ENCODE measurements at places on chromosomes 2 and 18. TPM values are rescaled to one million over a fixed set of nuclear protein-coding genes. Genes with fewer than 3 reads are reported as not detected.
A peak's percentile ranks its signal among the peaks of the same experiment; 100 is the strongest.

DNA sequence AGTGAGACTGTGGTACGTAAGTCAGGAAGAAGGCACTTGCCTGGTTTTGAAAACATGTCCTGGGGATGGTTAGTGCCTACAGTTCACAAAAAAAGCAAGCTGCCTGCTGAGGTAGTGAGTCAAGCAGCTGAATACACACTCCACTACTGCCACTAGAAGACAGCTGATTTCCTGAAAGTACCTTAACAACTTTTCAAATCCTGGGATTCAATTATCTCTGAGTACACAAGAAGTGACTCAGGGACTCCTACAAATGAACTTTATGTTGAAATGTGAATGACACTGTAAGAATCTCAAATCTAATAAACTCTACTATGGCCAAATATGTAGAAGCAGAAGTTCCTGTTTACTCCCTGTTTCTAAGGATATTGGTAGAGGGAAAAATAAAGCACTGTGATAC is 58.0 kb upstream of the ARL5A start:
- no peak for DNase-seq

DNA sequence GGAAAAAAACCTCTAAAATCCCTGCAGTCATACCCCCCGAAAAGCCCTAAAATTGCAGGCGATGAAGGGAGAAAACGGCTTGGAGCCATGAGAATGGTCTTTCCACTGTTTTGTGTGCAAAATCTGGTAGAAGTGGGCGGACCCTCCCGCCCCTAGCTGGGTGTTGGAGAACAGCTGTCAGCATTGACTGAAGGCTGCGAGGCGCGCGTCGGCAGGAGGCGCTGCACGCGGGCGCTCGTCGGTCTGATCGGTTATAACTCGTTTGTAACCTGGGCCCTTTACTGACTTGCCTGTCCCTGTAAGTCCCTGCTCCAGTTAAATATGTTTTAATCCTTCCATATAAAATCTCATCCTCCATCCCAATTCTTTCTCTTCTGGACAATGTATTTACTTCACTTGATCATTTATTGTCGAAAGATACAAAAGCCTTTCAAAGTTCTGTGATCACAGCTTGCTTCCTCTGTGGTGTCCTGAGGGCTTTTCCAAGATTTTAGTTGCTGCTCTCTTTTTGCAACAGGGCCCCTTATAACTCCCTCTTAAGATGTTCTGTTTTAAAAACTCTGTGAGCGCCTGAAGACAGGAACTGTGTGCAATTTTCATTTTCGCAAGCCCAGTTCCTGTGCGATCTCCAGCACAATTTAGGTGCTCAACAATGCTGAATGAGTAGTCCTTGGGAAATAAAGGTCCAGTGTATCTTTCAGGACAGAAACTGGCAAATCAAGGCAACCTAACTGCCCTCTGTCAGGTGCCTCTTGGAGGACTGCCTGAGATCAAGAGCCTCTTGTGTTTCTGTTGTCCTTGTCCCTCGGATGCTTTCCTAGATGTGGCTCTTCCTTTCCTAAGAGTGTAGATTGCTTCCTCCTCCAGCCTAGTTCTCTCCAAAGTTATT is 918 bp upstream of the HNRNPLL start:
- DNase-seq, result peak; percentile 78

- no peak for DNase-seq
These were observed 171.5 kb downstream of the EVA1A start for GRCh38 chr2:75389271-75389670.

DNA sequence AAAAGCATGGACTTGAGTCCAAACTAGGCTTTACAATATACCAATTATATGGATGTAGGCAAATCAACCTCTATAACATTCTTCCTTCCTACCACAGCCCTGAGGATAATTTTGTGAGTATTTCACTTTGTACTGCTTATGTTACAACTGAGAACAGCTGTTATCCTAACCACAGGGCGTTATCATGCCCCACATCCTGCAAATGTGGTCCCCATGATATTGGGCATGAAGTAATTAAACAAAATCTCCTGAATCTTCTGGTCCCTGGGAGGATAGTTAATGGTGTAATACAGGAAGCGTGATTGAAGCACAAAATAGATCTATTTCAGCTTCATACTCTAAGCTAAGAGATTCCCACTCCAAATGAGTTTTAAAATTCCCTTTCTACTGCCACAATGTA is 223.6 kb downstream of the CDH20 start:
- no peak for DNase-seq

DNA sequence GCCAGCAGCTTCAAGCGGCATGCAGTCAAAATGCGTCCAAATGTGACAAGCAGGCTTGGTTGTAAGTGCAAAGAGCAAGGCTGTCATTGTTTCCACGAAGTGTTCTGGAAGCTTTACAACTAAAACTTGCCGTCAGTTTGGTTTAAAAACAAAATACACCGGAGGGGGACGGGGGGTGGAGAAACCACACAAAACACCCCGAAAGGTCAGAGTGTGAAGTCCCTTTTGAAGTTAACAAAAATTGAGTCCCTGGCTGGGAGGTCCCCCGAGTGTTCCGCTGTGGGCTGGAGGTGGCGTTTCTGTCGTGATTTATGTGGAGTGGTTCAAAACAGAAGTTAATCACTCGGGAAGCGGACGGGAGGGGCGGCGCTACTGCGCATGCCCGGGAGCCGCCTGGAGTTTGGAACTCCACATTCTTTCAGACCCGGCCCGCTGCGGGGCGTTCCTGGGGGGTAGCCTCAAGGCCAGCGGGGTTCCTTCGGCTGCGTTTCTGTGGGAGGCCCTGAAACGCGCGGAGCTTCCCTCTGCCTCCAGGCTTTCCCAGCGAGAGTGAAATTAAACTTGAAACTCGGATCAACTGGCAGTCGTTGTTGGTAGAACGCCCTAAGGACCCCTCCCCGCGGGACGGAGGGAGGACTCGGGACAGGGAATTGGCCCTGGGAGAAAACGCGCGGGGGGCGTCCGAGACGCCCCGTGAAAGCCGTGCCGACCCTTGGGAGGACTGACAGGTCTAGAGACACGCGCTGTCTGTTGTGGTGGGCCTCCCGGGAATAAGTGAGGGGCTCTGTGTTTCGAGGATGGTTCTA is 1.4 kb downstream of the TGIF1 start:
- DNase-seq, result peak; percentile 97

DNA sequence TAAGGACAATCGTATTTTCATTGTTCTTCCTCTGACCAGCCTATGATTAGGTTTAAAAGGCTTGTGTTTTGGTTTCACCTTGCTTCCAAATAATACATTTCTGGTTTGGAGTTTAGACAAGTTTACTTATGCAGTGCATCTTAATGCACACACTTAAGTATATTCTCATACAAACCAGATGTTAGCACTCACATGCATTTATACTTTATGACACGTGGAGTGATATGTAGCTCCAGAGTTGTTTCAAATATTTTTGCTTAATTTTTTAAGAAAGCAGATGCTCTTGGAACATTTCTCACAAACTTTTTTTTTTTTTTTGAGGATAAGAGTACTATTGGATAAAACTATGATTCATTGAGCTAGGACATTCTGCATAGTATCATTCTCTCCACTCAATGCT is 109.9 kb downstream of the PDE1A start:
- no peak for DNase-seq

DNA sequence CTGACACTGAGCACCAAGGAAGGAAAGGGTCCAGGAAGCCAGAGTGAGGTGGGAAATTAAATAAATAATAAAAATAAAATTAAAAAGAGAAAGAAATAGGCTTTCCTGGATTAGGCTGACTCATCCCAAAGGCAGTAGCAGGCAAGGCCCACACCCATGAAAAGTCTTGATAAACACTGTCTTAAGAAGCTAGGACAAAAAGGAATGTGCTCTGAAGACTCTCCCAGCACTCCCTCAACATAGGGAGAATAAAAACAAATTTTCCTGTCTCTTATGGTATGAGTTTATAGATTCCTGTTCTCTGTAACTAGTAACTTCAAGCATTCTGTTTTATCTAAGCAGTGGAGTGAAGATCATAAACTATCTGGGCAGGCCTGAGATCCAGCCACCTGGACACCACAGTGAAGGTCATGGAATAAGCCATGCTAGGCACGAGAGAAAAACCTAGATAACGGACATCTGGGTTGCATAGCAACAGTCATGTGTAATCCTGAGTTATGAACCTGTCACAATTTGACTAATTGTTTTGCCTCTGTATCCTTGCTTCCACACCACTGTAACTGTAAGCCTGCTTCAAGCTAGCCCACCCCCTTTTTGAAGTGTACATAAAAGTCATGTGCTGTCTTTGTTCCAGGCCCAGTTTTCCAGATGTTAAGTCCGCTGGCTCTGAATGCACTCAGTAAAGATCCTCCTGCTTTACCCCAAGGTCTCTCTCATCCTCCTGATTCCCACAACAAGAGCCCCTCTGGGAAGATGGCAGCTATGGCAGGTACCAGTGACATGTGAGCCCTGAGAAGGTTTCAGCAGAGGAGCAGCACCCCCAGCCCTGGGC is 107.8 kb downstream of the NDUFA10 start:
- no peak for DNase-seq

- DNase-seq, result no peak
These were observed 26.1 kb downstream of the MPHOSPH10 start for GRCh38 chr2:71156573-71156972.

GRCh38 chr2:137091704-137092103 is 326.4 kb downstream of the THSD7B start:
- no peak for DNase-seq

DNA sequence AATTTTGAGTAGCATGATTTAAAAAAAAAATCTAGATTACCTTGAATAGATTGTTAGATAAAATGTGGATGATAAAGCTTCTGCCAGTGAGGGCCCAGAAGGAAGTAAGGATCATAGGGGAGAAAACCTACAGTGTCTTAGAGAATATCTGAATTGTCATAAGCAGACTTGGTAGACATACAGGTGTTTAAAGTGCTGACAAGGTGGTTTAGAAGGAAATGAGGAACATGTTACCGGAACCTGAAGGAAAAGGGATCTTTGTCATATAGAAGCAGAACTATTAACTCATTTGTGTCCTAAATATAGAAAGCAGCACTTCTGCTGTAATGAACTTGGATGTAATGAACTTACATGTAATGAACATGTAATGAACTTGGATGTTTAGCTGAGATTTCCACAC is 94.9 kb upstream of the TTC27 start:
- DNase-seq, result no peak

- DNase-seq, result no peak
These were observed 799 bp downstream of the SYT4 start for GRCh38 chr18:43276491-43276890.

DNA sequence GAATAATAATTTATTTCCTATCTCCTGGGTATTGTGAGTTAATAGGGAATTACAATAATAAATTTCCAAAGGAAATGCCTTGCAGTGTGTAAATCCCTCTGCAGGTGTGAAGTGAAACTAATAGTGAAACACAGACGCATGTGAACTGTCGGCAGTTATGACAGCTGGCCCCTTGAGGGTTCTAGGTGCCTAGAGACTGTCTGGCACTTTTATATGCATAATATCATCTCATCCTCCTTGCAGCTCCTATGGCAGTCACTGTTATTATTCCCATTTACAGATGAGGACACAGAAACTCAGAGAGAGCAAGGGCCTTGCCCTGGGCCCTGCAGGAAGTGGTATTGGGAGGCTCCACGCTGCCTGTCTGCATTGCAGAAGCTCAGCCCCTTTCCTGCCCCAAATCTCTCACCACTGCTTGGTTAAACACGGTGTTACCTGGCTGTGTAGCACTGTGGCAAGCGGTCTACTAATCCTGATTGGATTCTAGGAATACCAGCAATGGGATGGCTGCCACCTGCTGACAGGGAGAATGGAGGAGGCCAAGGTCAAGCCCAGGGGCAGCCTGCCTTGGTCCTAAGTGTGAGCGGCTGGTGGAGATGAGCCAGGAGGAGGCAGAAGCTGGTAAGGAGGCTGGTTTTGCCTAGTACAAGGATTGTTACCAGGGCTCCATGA is 32.8 kb upstream of the ACKR3 start:
- DNase-seq, result no peak

- no peak for DNase-seq
These were observed 247.8 kb downstream of the TXNL1 start for GRCh38 chr18:56390626-56391025.

- DNase-seq, result no peak
These were observed 16.8 kb upstream of the ALLC start for GRCh38 chr2:3641181-3641580.

DNA sequence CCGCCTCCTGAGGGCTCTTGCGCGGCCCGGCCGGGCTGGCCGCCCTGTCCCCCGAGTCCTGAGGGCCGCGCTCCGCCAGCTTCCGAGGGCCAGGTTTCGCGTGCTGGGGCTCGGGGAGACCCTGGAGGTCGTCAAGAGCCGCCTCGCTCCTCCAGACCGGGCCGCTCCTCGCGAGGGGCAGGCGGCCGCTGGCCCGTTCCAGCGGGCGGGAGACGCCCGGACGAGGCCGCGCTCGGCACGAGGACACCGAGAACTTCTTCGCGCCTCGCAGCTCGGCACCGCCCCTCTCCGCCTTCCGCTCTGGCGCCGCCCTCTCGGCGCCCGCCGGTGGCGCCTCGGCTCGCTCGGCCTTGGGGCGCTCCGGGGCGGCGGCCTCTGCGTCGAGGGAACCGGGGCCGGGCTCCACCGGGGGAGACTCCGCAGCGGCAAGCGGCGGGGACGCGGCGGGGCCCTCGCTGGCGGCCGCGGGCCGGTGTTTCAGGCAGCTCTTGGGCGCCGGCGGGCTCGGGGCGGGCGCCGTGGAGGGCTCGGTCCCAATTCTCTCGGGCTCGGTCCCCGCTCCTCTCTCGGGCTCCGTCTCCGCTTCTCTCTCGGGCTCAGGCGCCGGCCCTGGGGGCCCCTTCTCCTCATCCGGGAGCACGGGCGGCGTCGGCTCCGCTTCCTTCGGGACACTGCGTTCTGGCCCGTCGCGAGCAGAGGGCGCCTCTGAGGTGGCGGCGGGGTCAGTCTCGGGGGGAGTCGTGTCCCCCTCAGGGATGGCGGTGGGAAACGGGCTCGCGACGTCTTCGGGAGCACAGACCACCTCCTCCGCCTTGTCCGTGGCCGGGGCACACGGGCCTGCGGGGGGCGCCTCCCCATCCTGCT is 91.6 kb upstream of the MGAT4A start:
- DNase-seq, result no peak

DNA sequence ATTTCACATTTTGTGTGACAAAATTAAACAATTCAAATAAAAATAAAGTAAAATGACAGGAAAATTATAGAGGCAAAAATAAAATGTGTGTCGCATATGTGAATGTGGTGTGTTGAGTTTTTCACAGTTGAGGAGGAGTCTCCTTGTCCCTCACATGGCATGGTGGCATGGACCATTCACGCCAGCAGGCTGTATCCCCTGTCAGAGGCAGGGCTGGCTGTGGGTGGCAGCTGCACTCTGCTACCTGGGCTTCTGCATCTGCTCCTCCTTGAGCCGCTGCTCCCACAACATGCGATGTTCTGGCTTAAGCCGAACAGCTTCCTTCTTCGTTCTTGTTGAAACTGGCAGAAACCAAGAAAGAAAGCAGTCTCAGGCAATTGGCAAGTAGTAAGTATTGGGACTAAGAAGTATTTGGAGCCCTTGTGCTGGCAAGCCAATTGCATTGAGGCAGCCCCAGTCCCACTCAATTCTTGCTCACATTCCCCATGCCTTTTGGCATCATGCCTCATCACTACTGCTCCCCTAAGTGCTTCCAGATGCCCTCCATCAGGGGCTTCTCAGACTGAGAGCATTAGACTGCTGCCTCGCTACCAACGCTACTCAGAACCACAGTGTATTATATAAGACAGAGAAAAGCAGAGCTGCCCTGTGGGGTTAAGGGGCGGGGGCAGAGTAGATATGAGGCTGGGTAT is 177.9 kb upstream of the NABP1 start:
- DNase-seq, result no peak

The KIAA2012 gene
- not detected for total RNA-seq

The OR6B3 gene
- total RNA-seq, result not detected

The SPATA3 gene
- not detected for total RNA-seq

The COPS9 gene
- 267 TPM for total RNA-seq

The SCYGR1 gene
- not detected for total RNA-seq

The STAT4 gene
- 5.9 TPM for total RNA-seq

The STEAP3 gene
- total RNA-seq, result 11.2 TPM

The ST6GAL2 gene
- total RNA-seq, result 2.3 TPM

The CRYGC gene
- total RNA-seq, result not detected

Data from breast epithelium (tissue), 4 donors.